Spinal cord (tissue), 10 donors: ENCODE measurements at places on chromosomes 5 and 9.

GRCh38 chr5:85648495-85648894 is 969.2 kb upstream of the COX7C start:
- no peak for DNase-seq

DNA sequence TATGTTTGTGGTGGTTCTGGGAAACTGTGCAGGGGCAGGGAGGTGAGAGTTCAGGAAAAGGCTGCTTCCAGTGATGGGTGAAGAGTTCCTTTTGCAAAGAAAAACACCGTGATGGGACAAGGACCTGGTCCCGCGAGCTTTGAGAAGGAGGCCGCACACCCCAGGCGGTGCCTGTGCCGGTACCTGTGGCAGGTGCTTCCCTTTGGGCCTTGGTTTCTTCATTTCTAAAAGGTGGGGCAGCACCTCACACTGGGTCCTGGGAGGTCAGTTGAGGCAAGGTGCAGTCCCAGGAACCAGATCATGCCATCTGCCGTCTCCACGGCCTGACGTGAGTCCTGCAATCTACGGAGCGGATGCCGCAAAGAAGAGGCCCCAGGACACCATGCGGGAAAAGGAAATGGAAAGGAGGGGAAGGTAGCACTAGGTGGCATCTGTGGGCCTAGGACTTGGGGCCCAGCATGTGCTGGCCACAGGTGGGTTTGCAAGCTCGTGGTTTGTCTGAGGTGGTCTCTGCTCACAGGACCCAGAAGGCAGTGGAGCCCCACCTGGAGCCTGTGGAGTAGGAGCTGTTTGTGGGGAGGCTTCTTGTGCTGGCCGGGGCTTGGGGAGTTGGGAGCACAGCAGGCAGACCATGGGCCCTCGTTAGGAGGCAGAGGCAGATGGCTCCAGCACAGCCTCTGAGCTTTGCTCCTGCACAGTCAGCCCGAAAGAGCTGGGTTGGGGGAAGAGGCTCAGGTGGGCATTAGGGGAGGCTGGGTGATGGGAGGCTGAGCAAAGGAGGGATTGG is 131.6 kb downstream of the CACNA1B start:
- DNase-seq, result no peak

GRCh38 chr5:11803436-11803835 is 100.8 kb downstream of the CTNND2 start:
- no peak for DNase-seq

GRCh38 chr9:19665146-19665863 is 123.5 kb downstream of the SLC24A2 start:
- DNase-seq, result no peak

GRCh38 chr9:108760841-108761240 is 94.9 kb downstream of the ACTL7B start:
- DNase-seq, result no peak

DNA sequence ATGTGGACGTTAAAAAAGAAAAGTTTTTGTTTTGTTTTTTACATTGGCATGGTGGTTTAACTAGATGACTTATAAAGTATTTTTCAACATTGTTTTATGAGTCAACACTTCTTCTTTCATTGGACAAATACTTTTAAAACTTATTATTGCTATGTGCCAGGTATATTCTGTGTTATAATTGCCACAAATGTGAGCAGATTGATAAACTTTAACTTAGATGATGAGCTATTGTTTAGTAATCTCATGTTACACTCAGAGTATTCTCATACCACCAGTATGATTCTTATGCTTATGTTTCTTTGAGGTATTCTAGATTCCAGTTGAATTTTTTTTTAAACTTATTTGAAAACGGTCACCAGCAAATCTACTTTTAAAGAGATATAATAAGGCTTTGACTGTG is 60.3 kb downstream of the RASA1 start:
- DNase-seq, result no peak

DNA sequence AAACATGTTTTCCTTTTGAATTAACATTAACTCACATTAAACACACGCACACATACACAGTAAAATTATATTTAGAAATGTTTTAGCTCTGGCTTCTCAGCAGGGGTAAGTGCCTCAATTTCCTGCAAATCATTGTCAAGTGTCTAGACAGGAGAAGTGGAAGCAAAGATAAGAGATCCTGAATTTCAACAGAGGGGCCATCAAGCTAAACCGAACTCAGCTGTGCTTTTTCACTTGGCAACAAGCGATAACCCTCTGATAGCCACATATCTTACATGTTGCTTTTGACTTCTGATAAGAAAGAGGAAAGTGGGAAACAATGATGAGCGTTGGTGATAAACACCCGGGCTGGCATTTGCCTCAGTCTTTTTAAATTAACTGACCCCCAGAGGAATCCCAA is 79.7 kb upstream of the SPDL1 start:
- no peak for DNase-seq

DNA sequence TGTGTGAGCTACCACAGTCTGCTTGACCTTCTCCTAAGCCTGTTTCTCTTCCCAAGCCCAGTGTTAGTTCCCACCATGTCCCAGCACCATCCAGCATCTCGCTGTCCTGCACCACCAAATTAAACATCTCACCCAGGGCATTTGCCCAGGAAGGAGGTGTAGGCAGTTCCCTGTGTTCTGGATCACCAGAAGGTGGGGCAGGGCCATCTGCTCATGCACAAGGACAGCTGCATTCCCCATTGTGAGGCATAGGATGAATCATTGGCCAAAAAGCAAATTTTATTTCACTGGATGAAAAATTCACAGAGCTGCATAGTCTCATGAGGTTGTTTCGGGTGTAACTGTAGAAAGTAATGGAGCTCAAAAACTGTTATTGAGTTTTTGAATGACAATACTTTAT is 89.5 kb upstream of the GRIA1 start:
- no peak for DNase-seq

DNA sequence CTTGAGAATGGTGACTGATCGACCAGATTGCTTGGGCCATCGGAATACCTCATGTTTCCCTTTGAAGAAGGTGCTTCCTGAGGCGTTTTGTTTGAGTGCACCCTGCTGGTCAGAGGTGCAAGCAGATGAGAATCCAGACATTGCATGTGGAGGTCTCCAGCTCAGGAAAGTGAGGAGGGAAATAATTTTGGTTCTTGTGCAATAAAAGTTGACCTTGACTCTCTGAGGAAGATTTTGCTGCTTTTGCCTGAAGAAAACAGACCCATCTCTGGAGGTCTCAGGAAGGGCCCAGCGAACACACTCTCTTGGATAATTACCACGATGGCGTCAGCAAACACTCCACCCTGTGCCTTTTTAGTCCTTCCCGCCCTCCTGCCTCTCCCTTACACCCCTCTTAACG is 69.7 kb downstream of the GRAMD2B start:
- no peak for DNase-seq

- no peak for DNase-seq
Measured at GRCh38 chr5:142421621-142422397, 97.0 kb upstream of the SPRY4 start.

DNA sequence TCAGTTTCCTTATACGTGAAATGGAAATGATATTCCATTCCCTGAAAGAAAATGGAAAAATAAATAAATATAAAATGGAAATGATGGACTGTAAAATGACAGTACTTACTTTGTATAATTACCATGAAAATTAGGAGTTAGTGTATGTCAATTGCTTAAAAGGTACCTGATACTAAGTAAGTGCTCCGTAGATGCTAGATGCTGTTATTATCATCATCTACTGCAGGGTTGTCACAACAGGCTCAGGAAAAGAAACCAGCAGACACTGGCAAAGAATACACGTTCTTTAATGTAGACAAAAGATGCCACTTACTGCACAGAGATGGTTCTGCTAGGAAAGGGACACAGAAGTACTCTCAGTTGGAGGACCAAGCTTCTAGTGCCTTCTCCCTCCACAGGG is 64.0 kb upstream of the KCNN2 start:
- DNase-seq, result no peak
